HL-60 (cell line): ENCODE measurements at places on chromosomes 11 and 22.

GRCh38 chr11:2883979-2884815, 1.4 kb downstream of the CDKN1C start:
- DNase-seq = no peak

GRCh38 chr22:28397306-28397705, 282.3 kb downstream of the TTC28 start:
- no peak for DNase-seq

DNA sequence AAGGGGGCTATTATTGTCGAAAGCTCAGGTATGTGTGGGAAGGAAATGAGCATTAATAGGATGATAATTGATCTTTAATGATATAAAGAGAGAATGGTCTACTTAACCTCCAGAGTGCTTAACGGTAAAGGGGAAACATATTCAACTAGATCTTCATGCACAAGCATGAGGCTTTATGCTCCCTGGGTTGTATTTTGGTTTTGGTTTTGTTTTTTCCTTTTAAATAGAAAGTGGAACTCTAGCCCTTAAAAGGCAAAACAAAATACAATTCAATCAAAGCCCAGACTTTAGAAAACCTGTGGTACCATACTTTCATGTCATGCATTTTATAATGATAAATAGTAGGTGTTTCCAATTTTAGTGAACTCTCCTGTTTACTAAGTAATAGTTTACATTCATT, 622.7 kb downstream of the METTL15 start:
- DNase-seq = no peak

DNA sequence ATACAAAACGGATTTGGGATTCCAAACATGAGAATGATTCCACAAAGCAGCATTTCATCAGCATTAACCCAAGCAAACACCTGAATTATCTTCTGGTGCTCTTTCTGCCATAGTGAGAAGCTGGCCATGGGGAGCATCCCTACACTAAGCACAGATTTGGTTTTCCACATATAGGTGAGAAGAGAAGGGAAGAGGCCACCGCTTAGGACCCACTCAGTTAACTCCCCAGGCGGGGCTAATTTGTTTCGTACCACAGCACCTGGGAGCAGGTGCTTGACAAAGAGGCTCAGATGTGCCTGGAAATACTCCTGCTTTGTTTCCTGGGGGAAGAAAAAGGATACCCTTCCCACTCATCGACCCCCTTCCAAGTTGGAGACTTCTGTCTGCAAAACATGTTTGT, 64.2 kb downstream of the RAB30 start:
- no peak for DNase-seq

DNA sequence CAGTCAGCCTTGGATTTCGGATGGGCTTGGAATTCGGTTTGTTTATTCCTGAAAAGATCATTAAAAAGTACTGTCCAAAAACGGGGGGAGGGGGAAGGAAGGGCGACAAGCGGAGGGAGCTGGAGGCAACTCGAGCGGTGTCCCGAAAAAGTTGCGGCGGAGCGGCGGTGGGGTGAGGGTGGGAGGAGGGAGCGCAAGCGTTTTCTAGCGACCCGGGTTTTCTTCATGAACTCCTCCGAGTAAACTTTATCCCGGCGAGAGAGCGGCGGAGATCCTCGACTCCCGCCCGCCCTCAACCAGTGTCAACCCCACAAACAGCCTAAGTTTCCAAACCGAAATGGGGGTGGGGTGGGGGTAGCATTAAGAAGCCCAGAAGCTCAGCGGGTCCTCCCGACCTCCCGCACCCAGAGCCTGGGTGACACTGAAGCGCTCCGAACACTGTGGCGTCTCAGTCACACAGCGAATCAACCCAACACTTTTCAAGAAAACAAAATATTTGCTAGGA, 133.0 kb upstream of the C11orf58 start:
- no peak for DNase-seq

- no peak for DNase-seq
Observed at GRCh38 chr11:45185228-45185729, 38.8 kb downstream of the PRDM11 start.

- DNase-seq = no peak
Observed at GRCh38 chr22:19097518-19097917, 24.7 kb downstream of the DGCR2 start.

DNA sequence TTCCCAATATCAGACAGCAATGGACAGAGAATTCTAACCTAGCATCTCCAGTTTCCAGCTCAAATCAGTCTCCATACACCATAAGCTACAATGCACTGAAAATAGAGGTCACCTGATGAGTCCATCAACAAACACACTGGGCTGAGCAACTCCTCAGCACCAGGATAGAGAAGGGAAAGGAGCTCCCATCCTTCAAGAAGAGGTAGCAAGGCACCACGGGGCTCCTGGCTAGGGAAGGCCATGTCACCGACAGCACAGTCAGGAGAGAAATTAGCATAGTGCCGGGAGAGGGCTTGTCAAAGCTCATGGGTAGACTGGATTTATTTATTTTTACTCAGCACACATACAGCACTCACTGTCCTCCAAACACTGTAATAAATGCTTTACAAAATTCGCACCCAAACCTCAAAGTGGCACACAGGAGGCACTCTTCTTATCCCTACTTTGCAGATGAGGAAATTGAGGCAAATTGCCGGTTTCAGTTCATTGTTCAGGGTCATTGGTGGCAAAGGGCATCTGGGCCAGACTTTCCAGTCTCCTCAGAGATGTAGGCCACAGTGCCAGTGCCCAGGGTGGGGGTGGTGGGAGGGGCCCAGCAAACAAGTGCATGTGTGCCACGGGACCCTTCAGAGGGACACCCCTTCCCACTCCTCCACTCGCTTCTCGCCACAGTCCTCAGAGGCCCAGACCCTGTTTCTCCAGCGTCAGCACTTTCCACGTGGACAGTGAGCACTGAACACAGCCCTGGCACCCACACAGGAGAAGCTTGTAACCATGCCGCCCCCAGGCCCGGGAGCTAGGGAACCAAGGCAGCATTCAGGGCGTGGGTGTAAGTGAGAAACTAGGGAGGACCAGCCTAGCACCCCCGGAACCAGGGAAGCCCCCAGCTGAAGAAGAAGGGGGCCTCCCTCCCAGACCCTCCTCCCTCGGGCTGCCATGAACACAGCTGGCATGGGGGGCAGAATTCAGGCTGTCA, 1417.4 kb downstream of the TBC1D22A start:
- DNase-seq = no peak

- no peak for DNase-seq
Observed at GRCh38 chr11:5153574-5154431, 754 bp downstream of the OR52A1 start.

DNA sequence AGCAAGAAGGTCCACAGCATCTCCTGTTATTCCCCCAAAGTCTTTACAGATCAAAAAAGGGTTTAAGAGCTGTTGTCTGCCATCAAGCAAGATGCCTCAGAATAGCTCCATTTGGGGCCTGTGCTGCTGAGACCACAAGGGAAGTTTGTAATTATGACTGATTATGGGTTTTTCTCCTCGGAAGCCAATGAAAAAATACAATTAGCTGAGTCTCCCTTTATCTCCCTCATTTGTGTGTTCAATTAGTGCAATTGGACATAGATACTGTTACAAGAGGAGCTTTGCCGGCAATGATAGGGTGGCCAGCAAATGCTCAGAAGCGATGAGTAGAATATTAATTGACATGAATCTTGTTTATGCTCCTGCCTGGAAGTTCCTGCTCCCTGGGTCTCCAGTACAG, 83.7 kb downstream of the COMMD9 start:
- DNase-seq = no peak

DNA sequence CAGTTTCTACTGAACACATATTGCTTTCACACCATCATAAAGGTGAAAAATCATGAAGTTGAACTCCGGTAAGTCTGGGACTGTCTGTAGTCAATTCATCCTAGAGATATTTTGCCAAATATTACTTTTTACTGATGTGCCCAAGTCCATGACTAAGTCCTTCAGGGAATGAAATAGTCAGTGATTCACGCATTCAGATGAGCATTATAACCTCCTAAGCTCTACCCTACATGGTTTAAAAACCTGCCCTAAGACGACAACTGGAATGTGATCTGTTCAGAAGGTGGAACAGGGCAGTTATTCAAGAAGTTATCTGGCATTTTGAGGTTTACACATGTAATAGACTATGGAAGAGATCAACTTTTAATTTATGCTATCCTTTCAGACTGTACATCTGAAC, 125.6 kb downstream of the TRPC6 start:
- no peak for DNase-seq

- DNase-seq = no peak
Observed at GRCh38 chr11:59923813-59924212, 14.4 kb upstream of the OOSP1 start.

DNA sequence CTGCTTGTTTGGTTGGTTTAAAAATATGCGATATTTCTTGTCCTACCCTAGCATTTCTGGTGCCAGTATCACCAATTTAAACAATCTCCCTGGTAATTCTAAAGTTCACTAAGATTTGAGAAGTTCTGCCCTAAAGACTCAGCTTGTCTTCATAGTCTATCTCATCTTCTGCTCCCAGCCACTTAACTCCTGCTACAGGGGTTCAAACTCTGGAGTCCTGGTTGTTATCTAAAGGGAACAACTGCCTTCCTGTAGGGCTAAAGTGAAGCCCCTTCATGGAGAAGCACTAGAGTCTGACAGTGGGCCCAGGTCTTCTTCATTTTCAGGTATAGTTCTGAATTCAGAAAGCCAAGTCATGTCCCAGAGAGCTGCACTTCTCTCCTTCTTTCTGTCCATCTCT, 73.2 kb downstream of the CTNND1 start:
- DNase-seq = no peak

- DNase-seq = no peak
Observed at GRCh38 chr22:19536564-19536963, 12.4 kb upstream of the CLDN5 start.

GRCh38 chr11:19345848-19346681, 105.3 kb upstream of the E2F8 start:
- DNase-seq = no peak

DNA sequence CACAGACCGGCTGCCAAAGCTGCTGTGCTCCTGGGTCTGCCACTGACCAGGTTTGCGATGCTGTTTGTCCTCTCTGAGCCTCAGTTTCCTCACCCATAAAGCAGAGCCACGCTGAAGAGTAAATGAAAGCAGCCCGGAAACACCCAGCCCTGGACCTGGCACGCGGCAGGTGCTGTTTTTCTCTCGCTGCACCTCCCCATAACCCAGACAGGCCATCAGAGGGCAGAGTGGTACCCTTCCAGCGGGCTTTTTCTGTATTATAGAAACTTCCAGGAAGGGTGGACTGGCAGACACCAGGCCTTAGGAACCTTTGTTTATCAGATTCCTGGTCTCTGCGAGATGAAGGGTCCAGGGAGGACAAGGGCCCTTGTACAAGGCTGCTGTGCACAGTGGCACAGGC, 17.9 kb upstream of the FGF19 start:
- no peak for DNase-seq

DNA sequence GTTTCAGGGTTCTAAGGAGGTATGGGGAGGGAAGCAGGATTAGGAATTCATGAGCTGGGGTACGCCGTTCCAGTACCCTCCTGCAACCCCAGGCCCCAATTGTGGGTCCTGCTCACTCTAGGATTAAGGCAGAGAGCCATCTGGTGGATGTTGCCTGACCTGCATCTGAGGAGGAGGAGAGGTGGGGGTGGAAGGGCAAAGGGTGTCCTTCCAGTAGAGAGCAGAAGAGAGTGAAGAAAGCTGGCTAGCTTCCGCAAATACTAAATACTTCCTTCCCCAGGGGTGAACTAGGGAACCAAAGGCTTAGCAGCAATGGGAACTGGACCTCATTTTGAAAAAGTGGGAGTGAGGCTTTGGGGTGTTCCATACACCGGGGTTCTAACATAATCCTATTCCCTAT, 10.6 kb downstream of the LRRC51 start:
- peak; percentile 93 for DNase-seq

- no peak for DNase-seq
Observed at GRCh38 chr22:26884921-26885320, 227.5 kb downstream of the MIAT start.

GRCh38 chr11:87954476-87954875, 220.8 kb downstream of the RAB38 start:
- DNase-seq = no peak

GRCh38 chr11:117822074-117823033, 2.2 kb downstream of the FXYD2 start:
- peak; percentile 36 for DNase-seq

DNA sequence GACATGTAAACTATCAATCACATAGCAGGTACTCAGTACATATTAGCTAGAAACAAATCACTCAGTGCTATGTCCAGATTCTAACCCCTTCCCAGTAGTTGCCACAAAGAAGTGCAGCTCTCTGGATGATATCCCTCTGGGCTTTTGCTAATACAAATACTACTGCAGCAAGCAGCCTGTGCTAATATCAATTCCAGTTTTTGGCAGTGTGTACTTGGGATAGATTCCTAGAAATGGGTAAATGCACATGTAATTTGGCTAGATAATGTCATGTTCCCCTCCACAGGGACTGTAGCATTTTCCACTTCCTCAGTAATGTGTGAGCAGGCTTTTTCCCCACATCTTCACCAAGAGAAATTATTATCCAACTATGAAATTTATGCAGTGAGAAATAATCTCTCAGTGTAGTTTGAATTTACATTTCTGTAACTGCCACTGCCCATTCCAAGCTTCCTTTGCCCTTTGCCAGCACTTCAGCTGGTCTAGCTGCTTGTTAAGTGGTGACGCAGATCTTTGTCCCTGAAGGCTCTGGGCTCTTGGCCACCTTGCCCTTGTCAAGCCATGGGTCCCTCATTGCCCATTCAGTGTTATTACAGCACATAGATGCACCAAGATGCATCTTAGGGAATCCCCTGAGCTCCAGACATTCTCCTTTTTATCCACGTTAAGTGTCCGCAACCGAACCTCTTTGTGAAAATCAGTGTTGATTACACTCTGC, 107.1 kb upstream of the CLPB start:
- no peak for DNase-seq

DNA sequence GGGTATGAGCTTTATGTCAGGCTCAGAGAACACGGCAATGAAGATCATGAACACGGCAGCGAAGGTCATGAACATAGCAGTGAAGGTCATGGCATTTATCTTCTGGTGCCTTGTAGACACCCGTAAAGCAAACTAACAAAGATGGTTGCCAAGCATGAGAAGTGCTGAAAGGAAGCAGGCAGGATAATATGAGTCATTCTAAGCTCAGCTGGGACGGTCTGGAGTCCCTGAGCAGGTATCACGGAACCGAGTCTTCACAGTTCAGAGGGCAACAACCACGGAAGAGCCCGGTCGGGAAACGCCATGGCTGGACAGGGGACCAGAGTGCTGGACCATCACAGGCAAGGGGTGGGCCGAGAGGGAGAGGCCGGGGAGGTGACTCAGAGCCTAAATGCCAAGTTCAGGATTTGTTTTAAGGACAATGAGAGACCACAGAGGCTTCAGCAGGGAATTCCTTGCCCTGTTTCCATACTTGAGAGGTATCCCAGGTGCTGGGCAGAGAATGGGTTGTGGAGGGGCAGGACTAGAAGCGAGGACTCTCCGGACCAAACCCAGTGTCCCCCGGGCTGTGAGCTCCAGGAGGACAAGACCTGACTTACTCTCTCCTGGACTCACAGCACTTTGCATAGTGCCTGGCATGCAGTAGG, 13.1 kb upstream of the MS4A10 start:
- DNase-seq = no peak

- DNase-seq = no peak
Observed at GRCh38 chr11:75677275-75677674, 8.4 kb upstream of the MAP6 start.

- DNase-seq = no peak
Observed at GRCh38 chr22:47586946-47587345, 824.5 kb downstream of the TBC1D22A start.
